GM12878 (cell line): ENCODE measurements at places on chromosomes 4 and X. TPM values are rescaled to one million over a fixed set of nuclear protein-coding genes. Genes with fewer than 3 reads are reported as not detected.

GC gene
- polyA plus RNA-seq = not detected in 2 replicates

SYNPO2 gene
- 0.17 and 0.32 TPM in 2 replicates for polyA plus RNA-seq

ATP8A1 gene
- 13.2 and 14.4 TPM in 2 replicates for polyA plus RNA-seq

MMRN1 gene
- polyA plus RNA-seq = 0.26 and 0.71 TPM in 2 replicates

AWAT2 gene
- not detected in 2 replicates for polyA plus RNA-seq

MAGEE1 gene
- 0.45 and 0.59 TPM in 2 replicates for polyA plus RNA-seq

CPZ gene
- not detected in 2 replicates for polyA plus RNA-seq

GAGE12G gene
- not detected in 2 replicates for polyA plus RNA-seq

NOA1 gene
- 16.0 and 16.5 TPM in 2 replicates for polyA plus RNA-seq

TLR1 gene
- polyA plus RNA-seq = 15.2 and 17.1 TPM in 2 replicates

VCX gene
- polyA plus RNA-seq = not detected in 2 replicates

- no peak for DNase-seq
These were observed 178.8 kb downstream of the SNCA start for GRCh38 chr4:89657931-89658700.

DNA sequence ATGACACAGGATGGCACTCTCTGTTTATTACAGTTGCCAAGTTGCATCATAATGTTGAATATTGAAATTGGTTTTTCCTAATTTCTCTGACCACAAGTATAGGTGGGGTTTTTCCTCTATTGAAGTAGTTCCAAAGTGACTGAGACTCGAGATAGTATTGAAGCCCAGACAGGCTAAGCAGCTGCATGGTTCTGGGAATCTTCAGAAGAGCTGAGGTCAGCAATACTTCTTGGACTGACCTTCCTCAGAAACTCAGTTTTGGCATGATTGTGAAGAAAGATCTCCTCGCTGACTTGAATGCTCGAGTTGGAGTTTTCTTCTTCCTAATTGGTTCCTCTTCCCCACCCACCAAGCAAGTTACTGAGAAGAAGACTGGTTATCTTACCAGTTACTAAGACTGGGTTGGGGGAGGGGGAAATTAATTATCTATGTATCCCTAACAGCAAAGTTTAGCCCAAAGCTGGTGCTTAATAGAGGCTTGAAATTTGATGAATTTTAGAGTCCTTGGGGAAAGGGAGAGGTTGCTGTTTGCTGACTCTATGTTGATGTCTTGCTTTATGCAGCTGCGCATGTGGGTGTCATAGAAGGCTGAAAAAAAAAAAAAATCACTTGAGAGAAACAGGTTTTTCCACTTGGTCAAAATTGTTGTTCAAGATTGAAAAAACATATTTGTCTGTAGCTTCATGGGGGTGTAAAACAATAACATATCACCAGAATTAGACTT lies 91.1 kb downstream of the P2RY10 start:
- DNase-seq = no peak

GRCh38 chrX:66602381-66602938 lies 36.4 kb downstream of the EDA2R start:
- DNase-seq = no peak

- DNase-seq = no peak
These were observed 38.5 kb downstream of the LRP2BP start for GRCh38 chr4:185357211-185357610.

- no peak for DNase-seq
These were observed 140.3 kb downstream of the AR start for GRCh38 chrX:67684136-67684535.

DNA sequence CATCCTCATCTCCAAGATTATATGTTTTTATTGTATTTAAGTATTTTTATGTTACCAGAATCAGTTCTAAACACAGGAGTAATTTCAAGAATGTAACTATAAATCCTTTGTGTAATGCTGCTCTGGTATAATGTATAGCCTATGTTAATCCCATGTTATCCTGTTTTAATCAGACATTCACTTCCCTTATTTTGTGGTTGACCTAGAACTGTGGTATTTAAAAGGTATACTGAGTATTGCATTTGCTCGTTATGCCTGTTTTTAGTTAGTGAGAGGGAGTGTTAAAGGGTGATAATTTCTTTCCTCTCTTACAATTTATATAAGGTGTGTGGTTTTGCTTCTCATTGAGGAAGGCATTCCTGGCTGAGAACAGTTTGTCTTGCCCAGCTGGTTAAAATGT lies 26.2 kb downstream of the MTM1 start:
- DNase-seq = no peak

DNA sequence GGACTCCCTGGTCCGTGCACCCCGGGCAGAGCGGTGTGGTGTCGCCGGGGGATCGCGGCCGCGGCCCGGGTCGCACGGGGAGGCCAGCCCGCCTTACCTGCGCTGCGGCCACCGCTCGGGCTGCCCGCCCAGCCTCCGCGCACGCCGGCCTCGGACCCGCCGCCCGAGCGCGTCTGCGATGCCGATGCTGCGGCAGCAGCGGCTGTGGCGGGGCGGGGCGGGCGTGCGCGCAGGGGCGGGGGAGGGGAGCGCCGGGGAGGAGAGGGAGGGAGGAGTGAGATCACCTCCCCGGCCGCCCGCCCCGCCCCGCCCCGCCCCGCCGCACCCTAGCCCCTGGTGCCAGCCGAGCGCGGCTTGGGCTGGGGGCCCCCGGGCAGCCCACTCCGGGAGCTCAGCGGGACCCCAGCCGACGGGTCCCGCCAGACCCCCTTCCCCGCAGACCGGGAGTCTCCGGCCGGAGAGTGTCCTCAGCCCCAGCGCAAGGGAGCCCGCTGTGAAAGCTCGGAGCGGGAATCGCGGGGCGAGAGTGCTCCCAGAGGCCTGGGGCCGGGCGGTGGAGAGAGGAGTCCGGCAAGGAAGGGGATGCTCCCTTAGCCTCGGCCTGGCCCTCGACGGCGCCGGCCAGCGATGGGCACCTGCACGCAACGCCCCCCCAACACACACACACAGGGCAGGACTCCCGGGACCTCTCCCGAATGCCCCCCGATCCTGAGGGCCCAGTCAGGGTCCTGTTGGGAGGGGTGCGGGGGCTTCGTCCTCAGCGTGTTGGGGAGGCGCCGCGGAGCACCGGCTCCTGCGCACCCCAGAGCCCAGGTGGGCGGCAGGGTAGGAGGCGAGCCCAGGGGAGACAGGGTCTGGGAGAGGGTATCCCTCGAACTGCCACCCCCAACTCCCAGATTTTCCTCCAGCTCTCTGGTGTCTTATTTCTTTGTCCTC lies at the start of gene L1CAM:
TSS of gene L1CAM (minus strand) at position 206 of the 936 bp plus-strand sequence. CDS start 10,337 bp downstream, outside the sequence.
- DNase-seq = no peak

- DNase-seq = no peak
These were observed 2.3 kb downstream of the DUSP9 start for GRCh38 chrX:153649178-153649914.

GRCh38 chr4:141416677-141417363 lies 196.1 kb downstream of the ZNF330 start:
- DNase-seq = no peak

DNA sequence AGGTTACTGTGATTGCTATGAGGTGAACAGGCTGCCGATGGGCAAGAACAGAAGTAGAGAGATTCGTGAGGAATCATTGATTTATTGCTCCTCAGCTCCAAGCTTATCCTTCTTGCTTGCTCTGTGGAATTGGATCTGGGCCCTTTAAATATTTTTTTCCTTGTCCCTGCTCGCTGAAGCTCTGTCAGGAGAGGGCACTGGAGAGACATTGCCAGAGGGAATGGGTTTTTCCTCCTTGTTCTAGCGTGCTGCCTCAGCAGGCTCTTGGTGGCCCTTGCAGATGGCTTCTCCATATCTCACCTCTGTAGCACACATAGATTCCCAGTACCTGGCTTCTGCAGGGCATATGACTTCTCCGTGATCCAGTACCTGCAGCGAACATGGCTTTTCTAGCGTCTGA lies 67.4 kb downstream of the CNGA2 start:
- no peak for DNase-seq

- no peak for DNase-seq
These were observed 166.5 kb downstream of the PRR32 start for GRCh38 chrX:126985981-126986380.

- no peak for DNase-seq
These were observed 24.9 kb upstream of the TADA2B start for GRCh38 chr4:7018281-7018680.

- no peak for DNase-seq
These were observed 606.8 kb upstream of the KLHL4 start for GRCh38 chrX:86910602-86911311.

GRCh38 chr4:8537041-8537461 lies 43.1 kb upstream of the GPR78 start:
- DNase-seq = peak; percentile 92

- no peak for DNase-seq
These were observed 56.4 kb upstream of the HMX1 start for GRCh38 chr4:8928074-8928473.

GRCh38 chrX:48715072-48715471 lies 18.5 kb downstream of the SUV39H1 start:
- no peak for DNase-seq

- DNase-seq = no peak
These were observed 71.0 kb downstream of the PRSS12 start for GRCh38 chr4:118281611-118282442.

DNA sequence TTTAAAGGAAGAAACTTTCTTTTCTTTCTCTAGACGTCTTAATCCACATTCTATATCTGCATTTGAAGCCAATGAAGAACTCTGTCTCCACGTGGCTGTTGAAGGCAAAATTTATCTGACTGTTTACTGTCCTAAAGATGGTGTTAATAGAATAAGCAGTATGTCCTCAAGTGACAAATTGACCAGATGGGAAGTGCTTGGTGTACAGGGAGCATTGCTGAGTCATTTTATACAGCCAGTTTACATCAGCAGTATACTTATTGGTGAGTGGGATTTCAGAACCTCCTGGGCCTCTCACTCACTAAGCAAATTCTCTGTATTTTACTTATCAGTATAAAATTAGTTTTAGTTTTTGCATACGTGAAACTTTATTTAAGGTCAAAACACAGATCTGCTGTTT lies 33.7 kb downstream of the ADAD1 start:
- no peak for DNase-seq

DNA sequence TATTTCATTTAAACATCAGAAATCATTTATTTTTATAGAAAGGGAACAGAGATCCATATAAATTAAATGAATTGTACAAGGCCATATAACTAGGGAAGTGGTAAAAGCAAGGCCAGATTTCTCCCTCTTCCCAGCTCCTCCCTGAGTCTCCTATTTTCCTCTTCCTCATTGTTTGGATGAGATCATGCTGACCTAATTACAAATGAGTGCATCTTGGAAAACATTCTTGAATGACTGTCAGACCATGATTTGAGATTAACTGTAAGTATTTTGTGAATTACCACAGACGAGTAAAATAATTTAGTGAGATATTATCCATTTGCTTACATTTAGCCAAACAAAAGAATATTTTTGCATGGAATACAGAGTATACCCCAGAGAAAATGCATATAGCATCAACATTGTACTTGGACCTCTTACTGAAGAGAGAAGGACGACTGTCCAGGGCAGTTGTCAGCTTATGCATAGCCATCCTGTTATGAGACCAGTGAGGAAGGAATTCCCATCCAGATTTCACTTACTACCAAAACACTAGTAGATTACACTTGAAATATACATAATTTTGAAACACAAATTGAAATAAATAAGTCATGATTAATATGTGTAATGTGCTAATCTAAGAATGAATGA lies 47.3 kb downstream of the SLAIN2 start:
- DNase-seq = no peak

DNA sequence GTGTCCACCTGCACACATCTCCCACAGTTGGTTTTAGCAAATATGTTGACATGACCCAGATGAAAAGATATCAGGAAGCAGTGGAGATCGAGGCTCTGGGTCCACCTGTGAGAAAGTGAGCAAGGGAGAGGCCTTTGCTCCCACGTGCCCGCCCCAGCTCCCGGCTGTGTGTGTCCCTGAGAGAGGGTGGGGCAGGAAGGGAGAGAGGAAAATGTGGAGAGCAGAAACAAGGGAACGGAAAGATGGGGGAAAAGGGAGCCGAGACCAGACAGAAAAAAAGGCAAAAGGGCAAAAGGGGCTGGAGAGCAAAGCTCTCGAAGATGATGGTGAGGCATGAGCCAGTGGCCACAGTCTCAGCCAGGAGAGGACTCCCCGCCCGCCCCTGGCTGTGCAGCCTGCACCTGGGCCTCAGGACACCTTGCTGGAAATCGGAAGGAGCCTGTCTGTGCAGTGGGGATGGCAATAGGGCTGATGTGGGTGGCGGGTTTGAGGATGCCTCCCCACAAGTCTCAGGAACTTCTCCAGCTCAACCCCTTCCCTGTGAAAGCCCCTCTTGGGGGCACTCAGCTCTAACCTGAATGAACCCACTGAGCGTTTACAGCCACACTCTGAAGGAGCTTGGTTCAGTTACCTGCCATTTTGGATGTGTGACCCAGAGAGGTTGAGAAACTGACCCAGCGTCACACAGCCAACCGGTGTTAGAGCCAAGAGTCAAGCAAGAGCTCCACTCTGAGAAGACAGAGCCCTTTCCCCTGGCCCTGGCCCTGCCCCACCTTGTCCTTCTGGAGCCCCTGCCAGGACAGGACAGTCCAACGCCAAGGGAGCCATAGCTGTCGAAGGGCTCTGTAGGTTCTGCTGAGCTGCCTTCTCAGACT lies 20.3 kb upstream of the MSX1 start:
- no peak for DNase-seq

DNA sequence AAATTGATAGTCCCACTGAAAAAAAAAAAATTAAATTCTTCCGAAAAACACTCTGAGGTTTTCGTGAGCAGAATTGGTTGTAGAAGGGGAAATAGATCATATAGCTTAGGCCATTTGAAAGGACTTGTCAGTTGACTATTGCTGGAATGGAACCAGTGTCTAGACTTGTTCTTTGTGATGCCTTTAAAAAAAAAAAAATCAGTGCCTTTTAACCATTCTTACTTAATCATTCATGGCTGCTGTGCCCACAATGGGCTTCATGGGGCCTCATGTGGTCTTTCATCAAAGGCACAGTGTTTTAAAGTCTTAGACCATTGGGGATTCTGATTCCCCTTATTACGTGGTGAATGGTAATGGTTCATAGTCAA lies 139.3 kb downstream of the AFF1 start:
- no peak for DNase-seq

DNA sequence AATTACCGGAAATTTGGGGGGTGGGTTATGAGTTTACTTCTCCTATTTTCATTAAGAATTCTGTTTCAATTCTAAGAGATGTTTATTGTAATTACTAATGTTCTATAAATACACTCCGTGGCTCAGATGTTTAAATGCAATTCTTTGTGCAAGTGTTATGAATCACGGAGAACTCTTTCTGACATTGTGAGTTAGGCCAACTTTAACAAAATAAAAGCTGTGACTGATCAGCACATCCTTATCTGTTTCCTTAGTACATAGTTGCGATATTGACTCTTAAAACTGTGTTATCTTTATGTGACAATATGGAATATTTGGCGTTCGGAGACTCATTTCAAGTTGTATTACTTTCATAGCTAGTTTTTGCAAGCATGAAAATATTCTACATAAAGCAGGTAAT lies 902 bp downstream of the KLHL4 start:
- no peak for DNase-seq

DNA sequence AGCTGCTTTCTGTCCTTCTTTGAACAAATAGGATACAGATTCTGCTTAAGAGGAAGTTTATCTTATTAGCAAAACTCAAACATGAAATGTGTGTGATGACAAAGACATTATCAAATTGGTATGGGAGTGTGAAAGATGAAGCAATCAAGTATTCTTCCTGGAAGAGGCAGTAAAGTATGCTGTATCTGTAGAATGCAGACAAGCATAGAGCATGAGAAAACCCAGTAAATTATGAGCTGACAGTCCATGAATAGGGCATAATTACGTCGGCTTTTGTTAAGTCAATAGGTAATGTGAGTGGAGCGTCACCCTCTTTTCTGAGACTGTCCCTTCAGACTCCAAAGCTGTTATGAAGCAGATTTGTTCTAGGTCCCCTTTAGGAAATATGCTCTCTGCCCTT lies 458.6 kb upstream of the NWD2 start:
- DNase-seq = no peak
